Activated CD4-positive, alpha-beta T cell treated with anti-CD3 and anti-CD28 coated beads, Interleukin-2, amount 50 U/mL, for 4 hours (primary cell): ENCODE measurements at places on chromosomes 7 and 10.
A peak's percentile ranks its signal among the peaks of the same experiment; 100 is the strongest.

- DNase-seq = no peak
Measured at GRCh38 chr7:148963583-148964482, 64.5 kb downstream of the PDIA4 start.

GRCh38 chr7:18727115-18727870 is 231.7 kb downstream of the HDAC9 start:
- DNase-seq = no peak

DNA sequence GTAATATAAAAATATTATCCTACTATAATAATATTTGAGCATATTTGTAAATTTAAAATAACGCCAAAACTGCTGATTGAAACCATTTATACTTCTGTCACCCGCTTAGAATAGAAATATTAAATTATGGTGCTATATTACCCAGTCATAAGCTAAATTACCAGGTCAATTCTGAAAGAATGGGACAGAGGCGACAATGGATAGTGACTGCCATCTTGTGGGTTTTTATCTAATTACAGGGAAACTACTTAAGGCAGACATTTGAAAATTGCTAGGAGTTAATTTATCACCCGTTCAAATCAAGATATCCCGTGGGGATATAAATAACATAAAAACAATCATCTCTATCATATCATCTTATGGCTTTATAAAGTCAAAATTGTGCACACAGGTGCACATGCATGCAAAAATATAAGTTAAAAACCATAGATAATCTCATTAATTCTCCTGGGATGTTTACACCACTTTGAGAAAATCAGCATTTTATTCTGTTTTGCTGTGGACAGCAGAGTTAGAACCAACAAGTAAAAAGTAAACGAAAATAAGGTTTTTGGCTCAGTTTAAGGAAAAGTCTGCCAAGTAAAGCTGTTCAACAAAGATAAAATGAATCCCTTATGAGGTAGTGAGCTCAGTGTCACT is 41.3 kb upstream of the HPSE2 start:
- DNase-seq = no peak

DNA sequence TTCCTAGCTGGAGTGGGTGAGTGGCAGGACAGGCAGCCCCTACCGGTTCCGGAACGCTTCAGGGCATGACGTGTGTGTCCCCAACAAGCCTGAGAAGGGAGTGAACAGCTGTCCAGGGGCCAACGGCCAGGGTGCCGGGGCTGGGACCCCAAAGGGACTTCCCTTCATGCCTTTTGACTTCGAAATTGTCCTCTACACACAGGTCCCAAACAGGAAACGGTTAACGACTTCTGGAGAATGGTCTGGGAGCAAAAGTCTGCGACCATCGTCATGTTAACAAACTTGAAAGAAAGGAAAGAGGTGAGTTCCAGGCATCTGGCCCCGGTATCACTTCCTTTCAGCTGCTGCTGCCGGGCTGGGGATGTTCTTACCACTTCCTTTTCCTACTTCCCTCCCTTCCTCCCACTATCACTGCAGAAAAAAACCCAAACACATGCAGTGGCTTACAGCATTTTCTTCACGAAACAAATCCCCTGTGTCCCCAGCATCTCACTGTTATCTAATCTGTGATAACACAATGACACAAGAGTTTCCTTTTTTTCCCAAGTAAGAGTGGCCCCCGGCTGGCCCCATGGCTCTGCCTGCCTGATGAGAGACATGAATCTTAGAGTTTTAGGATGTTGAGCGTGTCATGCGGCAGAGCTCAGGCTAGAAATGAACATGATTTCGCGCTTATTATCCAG is 63.2 kb downstream of the MKI67 start:
- DNase-seq = peak; percentile 39

DNA sequence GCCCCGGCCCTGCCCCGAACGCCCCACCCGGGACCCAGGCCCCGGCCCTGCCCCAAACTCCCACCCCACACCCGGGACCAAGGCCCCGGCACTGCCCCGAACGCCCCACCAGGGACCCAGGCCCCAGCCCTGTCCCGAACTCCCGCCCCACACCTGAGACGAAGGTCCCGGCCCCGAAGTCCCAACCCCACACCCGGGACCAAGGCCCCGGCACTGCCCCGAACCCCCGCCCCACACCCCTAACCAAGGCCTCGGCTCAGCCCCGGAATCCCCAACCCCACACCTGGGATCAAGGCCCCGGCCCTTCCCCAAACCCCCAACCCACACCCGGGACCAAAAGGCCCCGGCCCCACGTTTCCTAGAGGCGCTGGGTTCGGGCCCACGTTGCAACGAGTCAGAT is 1.1 kb upstream of the LARP4B start:
- DNase-seq = no peak

DNA sequence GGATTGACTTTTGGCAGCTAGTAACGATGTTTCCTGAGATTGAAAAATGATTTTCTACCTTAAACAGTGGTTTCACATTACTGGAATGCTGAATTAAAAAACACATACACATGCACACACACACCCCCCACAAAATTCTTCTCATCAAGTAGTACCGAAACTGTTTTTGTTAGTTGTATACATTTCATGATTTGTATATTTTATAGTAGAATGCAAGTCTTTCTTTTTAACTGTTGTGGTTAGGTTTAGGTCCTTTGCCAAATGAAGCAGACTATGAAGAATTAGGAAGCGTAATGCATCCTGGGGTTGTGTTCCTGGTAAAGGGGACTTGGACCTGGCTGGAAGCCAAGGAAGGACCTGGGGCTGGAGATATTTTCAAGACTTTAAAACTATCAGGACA is 505.8 kb downstream of the SUGCT start:
- DNase-seq = no peak

DNA sequence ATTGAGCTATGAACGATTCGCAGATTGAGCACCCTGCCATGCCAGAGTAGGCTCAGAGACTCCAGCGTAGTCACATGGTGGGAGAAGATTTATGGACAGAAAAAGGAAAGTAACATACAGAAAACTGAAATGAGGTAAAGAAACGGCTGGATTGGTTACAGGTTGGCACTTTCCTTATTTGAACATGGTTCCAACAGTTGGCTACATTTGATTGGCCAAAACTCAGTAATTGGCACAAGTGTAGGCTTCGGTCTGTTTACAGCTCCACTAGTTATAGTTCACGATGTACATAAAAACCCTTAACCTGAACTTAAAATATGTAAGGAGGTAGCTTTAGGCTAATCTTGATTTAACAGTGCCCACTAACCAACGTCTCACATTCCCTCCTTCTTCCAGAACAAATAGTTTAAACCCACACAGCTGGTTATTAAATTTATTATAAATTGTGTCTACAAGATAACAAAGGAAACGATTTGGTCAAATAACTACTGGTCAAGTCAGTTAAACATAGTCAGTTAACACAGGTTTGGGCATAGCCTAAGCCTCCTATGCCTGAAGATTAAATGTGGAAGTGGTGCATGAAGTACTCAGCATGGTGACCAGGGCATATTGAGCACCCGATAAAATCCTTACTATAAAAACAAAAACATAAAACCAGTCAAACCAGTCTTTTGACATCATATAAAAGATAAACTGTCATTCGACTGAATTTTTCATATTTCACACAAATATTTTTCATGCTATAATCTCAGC is 17.9 kb upstream of the MTERF1 start:
- DNase-seq = no peak

GRCh38 chr7:30907527-30908267 is 4.0 kb upstream of the AQP1 start:
- DNase-seq = no peak

DNA sequence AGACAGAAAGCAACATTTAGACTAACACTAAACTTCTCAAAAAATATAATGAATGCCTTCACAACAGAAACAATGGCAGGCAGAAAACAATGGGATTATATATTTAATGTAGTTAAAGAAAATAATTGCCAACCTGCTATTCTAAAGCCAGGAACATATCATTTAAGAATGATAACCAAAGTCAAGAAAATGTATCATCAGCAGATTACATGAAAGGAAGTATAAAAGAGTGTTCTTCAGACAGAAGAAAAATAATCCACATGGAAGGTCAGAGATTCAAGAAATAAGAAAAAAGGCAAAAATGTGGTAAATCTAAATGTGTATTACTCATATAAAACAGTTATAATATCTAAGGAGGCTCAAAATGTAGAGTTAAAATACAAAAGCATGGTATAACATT is 98.1 kb downstream of the CYP26A1 start:
- no peak for DNase-seq

DNA sequence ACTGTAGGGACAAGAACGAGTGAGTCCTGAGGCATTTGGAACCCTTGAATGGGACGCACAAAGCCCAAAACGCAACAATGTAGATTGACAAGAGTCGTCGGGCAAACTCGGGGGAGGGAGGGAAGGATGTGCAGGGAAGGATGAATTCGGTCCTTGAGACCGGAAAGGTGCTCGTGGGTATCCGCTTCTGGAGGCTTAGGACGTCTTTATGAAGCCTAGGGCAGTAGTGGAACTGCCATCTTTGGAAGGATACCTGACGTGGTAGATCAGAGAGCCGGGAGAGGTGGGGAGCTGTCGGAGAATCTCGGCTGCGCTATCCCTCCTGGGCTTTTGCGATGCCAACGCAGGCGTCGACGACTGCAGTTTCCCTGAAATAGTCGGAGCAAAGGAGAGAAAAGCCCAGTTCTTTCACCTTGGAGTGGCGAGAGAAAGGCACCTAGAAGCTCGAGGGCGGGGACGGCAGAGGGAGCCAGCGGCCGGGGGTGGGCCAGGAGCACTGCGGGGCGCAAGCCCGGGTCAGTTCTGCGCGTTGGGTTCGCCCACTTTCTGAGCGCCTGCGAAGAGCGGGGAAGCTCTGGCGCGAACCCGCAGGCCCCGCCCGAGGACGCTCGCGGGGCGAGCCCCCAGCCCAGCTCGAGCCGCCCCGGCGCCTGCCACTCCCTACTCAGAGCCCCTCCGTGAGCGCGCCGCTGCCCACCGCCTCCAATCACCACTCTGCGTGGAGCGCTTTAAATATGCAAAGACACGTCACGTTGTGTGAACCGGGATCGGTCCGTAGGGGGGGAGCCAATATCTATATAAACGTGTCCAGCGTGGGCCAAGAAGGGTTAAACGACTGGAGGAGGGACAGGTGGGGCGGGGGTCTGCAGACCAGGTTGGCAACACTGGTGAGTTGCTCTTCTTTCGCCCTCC is at the start of gene CYP26C1:
Gene CYP26C1 (plus strand): TSS at position 824 of the 912 bp plus-strand sequence. CDS start 466 bp downstream, outside the sequence.
- no peak for DNase-seq

- no peak for DNase-seq
Measured at GRCh38 chr7:104130726-104131125, 77.1 kb downstream of the ORC5 start.

DNA sequence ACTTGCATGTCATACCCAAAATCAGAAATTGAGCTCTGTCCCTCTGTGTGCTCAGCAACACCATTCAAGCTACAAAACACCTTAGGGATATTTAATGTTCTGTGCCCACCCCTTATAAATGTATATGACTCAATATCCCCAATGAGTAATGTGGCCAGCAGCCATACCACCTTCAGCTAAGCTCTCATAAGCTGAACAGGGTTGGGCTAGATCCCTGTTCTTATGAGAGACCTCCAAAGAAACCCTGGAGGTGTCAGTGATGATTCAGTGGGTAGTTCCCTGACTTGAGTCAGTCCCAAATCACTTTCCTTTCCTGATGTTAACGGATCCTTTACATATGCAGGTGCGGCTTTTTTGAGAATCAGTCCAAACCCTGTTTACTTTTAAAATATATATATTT is 253.8 kb downstream of the CREB5 start:
- DNase-seq = no peak

DNA sequence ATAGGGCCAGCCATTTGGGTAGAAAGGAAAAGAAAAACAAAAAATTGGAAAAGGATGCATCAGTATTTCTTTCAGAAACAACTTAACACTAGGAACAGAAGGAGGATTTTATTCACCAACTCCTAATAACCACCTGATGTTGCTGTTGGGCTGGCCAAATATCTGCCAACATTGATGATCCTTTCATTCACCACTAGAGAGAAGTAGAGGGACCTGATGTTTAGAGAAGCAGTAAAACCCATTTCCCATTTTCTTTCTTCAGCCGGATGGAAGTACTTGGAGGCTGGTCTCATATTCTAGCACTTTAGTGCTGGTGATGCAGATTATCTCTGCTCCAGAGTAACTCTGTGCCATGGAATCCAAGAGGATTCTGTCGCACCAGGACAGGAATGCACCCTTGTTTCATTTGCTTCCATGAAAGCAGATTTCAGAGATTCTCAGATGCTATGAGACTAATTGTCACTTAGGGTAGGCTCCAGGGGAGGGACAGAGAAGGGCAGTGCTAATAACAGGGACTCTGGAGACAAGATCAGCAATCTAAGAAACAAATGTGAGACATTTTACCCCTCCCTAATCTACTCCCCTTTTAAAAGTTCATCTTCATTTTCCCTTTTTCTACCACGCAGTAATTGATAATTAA is 3.1 kb downstream of the KLLN start:
- DNase-seq = no peak

GRCh38 chr7:141339603-141340002 is 211.6 kb upstream of the AGK start:
- DNase-seq = no peak

GRCh38 chr7:47443049-47443448 is 138.9 kb downstream of the TNS3 start:
- DNase-seq = no peak

GRCh38 chr7:98678215-98678614 is 61.1 kb downstream of the NPTX2 start:
- no peak for DNase-seq

DNA sequence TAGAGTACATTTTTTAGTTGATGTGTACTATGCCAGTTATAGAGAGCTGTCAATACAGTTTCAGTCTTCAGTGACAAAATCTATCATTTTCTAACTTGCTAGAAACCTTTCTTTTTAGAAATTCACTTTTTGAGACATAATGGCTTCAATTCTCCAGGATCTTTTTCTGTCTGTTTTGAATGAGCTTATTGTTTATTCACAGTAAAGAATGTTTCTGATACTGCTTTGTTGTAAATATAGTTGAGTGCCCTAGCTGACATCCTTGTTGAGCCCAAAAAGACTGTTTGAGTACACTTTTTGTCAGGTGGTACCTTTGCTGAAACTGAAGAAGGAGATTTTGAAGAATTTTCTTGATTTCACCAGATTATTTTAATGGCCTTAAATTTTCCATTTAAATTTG is 139.9 kb downstream of the PPP1R9A start:
- no peak for DNase-seq

DNA sequence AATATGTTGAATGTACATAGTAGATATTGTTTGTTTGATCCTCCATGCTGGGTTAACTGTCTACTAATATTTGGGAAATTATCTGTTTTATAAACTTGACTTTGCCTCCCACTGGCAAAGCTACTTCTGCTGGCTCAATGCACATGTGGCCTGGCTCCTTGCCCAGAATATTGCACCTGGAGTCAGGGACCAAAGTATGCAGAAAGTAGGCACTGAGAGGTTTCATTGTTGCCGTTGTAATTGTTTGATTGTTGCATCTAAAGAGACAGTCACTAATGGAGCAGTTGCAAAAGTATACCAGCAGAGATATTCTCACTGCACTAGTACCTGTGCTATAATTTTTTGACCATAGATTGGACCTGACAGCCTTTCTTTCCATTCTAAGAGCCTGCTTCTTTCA is 137.8 kb upstream of the CNTNAP2 start:
- DNase-seq = no peak
